Iris pigment epithelial cell (primary cell): ENCODE measurements at places on chromosomes 3 and 15.
A peak's percentile ranks its signal among the peaks of the same experiment; 100 is the strongest.

DNA sequence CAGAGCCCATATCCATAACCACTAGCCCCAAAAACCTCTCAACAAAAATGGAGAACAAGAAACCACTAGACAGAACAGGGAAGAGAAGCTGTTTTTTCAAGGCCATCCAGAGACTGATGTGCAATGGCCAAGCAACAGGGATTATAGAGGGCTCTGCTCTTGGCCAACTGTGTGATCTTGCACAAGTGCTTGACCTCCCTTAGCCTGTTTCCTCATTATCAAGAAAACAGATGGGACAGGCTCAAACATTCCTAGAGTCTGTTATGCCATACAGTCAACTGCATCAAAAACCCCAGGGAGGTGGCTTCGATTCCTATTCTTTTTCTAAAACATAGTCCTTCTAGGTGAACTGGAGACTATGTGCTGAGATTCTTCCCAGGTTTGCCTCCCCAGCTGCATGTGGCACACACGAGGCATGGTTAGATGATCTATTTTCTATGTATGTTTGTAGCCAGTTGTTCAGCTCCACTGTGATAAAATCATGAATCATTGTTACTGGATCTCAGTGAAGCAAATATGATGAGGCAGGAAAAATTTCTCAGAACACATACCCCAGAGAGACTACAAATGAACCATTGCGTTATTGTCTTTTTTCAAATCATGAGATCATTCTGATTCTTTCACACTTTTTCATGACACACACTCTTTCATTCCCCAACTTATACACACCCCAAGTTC is 132.9 kb upstream of the TGFBR2 start:
- DNase-seq: peak; percentile 86

GRCh38 chr3:188789251-188789650 is 382.5 kb upstream of the TPRG1 start:
- DNase-seq: peak; percentile 58

DNA sequence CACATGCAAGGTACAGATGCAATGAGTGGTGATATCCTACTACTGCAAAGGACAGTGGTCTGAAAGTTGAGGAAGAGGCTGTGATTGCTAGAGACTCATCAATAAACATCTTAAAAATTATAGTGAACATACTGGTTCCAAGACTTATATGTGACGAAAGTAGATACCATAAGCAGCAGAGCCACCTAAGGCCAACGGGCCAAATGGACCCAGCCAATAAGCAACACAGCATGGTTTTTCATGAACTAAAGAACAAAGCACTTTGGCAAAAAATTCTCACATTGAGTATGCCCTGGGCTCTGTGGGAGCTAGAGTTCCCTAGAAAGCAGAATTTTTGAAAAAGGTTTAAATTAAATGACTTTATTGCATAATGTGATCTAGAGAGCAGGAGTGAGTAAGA is 272.1 kb downstream of the SI start:
- DNase-seq: no peak

GRCh38 chr3:139555249-139555648 is 15.7 kb upstream of the RBP1 start:
- DNase-seq: peak; percentile 79

GRCh38 chr15:25019434-25019833 is 64.6 kb downstream of the SNRPN start:
- no peak for DNase-seq

DNA sequence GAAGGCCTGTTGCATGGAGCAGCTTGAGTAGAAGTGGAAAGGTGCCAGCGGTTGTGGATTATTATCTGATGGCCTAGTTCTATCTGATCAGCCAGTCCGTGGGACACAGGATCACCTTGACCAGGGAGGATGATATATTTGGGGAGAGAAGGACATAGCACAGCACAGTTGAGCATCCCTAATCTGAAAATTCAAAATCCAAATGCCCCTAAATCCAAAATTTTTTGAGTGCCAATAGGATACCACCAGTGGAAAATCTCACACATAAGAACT is 6.0 kb downstream of the CSPG4 start:
- no peak for DNase-seq

DNA sequence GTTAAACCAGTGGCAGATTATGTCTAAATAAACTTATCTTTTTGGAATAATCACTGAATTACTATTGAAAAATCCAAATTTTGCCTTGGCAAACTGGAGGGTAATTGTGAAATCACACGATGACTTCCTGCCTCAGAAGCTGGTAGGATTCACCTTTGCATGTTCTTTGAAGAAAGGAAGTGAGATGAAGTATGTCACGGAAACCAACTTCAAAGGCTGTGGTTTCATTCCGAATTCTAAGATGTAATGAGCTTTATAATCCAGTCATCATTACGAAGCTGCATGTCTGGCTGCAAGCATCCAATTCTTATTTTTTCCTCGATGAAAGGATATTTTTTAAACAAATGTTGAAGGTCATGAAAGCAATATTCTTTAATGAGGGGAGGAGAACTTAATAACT is 15.0 kb upstream of the ZBED2 start:
- no peak for DNase-seq

GRCh38 chr3:67362686-67363085 is 291.7 kb downstream of the SUCLG2 start:
- DNase-seq: peak; percentile 63

- peak; percentile 72 for DNase-seq
These were observed 274.7 kb downstream of the RBMS3 start for GRCh38 chr3:29555590-29555989.

GRCh38 chr3:105774444-105775180 is 94.2 kb downstream of the CBLB start:
- no peak for DNase-seq

GRCh38 chr3:73815966-73816365 is 191.2 kb upstream of the PDZRN3 start:
- no peak for DNase-seq

GRCh38 chr15:70033109-70033508 is 64.6 kb downstream of the TLE3 start:
- no peak for DNase-seq
